Activated CD4-positive, alpha-beta T cell treated with anti-CD3 and anti-CD28 coated beads for 36 hours (primary cell): ENCODE measurements at places on chromosomes 3 and 15. TPM values are rescaled to one million over a fixed set of nuclear protein-coding genes. Genes with fewer than 3 reads are reported as not detected.
A peak's percentile ranks its signal among the peaks of the same experiment; 100 is the strongest.

The CTXN2 gene
- 0.05 TPM for total RNA-seq

The TMCO5A gene
- total RNA-seq = not detected

The TM4SF18 gene
- not detected for total RNA-seq

The IQCH gene
- total RNA-seq = 1.8 TPM

The GPR171 gene
- total RNA-seq = 84.9 TPM

The SLC28A2 gene
- total RNA-seq = not detected

The SPSB4 gene
- not detected for total RNA-seq

The A4GNT gene
- not detected for total RNA-seq

The NMNAT3 gene
- 5.9 TPM for total RNA-seq

The PSMD2 gene
- total RNA-seq = 207 TPM

- H3K27me3 ChIP-seq = no peaks in the 10 kb centered on the region
- no peaks in the 10 kb centered on the region for H3K36me3 ChIP-seq
- peaks cover 16% of the 10 kb centered on the region for H3K4me1 ChIP-seq
- peak overlapping the region; percentile 74 for H3K27ac ChIP-seq
- peak; percentile 72 for DNase-seq
- no peak overlapping the region for H3K4me3 ChIP-seq
Measured at GRCh38 chr15:25905140-25905539, 42.0 kb upstream of the ATP10A start.

DNA sequence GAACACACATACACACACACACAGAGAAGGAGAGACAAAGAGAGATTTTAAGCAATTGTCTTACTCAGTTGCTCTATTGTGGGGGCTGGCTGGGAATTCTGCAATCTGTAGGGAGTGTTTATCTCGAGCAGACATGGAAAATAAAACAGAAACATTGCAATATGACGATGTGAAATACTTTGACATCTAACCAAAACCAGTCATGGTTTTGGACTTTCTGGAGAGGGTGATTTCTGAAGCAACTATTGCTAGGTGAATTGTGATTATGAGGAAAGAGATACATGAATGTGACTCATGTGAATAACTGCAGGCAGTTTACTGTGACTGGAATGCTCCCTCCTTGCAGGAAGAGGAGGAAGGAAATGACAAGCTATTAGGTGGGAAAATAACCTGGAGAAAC lies 12.3 kb upstream of the PHLDB2 start:
- peaks cover 7% of the 10 kb centered on the region for H3K4me1 ChIP-seq
- no peak overlapping the region for H3K27ac ChIP-seq
- peaks cover 7% of the 10 kb centered on the region for H3K27me3 ChIP-seq
- H3K4me3 ChIP-seq = no peak overlapping the region
- no peaks in the 10 kb centered on the region for H3K36me3 ChIP-seq

GRCh38 chr3:59759298-59760031 lies 709.6 kb upstream of the CFAP20DC start:
- H3K36me3 ChIP-seq = no peaks in the 10 kb centered on the region
- H3K27me3 ChIP-seq = no peaks in the 10 kb centered on the region
- peak overlapping the region; percentile 10 for H3K27ac ChIP-seq
- peak; percentile 81 for DNase-seq

- no peaks in the 10 kb centered on the region for H3K27me3 ChIP-seq
- no peak for DNase-seq
- no peak overlapping the region for H3K27ac ChIP-seq
- H3K36me3 ChIP-seq = no peaks in the 10 kb centered on the region
- H3K4me3 ChIP-seq = no peak overlapping the region
Measured at GRCh38 chr15:95454403-95455262, 875.9 kb upstream of the NR2F2 start.

- H3K27me3 ChIP-seq = no peaks in the 10 kb centered on the region
- H3K27ac ChIP-seq = no peak overlapping the region
- no peaks in the 10 kb centered on the region for H3K36me3 ChIP-seq
- DNase-seq = no peak
- H3K4me1 ChIP-seq = peaks cover 7% of the 10 kb centered on the region
- H3K4me3 ChIP-seq = no peak overlapping the region
Measured at GRCh38 chr3:127079211-127079610, 96.3 kb downstream of the PLXNA1 start.

GRCh38 chr3:140994316-140994715 lies 52.7 kb downstream of the SLC25A36 start:
- H3K36me3 ChIP-seq = no peaks in the 10 kb centered on the region
- no peaks in the 10 kb centered on the region for H3K27me3 ChIP-seq
- H3K4me3 ChIP-seq = no peak overlapping the region
- no peaks in the 10 kb centered on the region for H3K4me1 ChIP-seq

DNA sequence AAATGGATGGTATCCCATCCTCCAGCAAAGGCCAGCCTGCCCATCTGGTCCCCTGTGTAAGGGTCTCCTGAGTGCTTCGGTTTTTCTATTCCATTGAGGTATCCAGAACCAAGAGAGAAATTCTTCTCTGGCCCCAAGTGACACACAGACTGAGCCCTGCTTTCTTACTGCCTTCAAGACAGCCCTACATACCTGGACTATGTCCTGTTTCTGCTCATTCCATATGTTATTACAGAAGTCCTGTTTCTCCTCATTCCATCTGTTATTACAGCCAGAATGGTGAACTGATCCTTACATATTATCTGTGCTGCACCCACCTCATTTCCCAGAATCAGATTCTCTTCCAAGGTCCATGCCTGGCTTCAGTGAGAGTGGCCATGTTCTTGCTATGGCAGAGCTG lies 115.2 kb downstream of the DCLK3 start:
- H3K4me1 ChIP-seq = no peaks in the 10 kb centered on the region
- H3K36me3 ChIP-seq = no peaks in the 10 kb centered on the region
- DNase-seq = no peak

GRCh38 chr3:59510576-59510975 lies 460.8 kb upstream of the CFAP20DC start:
- no peak overlapping the region for H3K4me3 ChIP-seq
- peaks cover 2% of the 10 kb centered on the region for H3K27me3 ChIP-seq
- H3K4me1 ChIP-seq = peaks cover 7% of the 10 kb centered on the region
- H3K27ac ChIP-seq = no peak overlapping the region
- DNase-seq = no peak
- H3K36me3 ChIP-seq = no peaks in the 10 kb centered on the region

- peak overlapping the region; percentile 30 for H3K27ac ChIP-seq
- no peak overlapping the region for H3K4me3 ChIP-seq
- no peaks in the 10 kb centered on the region for H3K27me3 ChIP-seq
- H3K36me3 ChIP-seq = peaks cover 32% of the 10 kb centered on the region
Measured at GRCh38 chr3:46932455-46933225, 43.9 kb downstream of the CCDC12 start.

GRCh38 chr3:127753898-127754410 lies 68.4 kb downstream of the MGLL start:
- DNase-seq = peak; percentile 24
- H3K4me1 ChIP-seq = peaks cover 29% of the 10 kb centered on the region
- H3K27me3 ChIP-seq = peaks cover 9% of the 10 kb centered on the region
- H3K36me3 ChIP-seq = no peaks in the 10 kb centered on the region
- no peak overlapping the region for H3K4me3 ChIP-seq
- no peak overlapping the region for H3K27ac ChIP-seq

- no peaks in the 10 kb centered on the region for H3K27me3 ChIP-seq
- DNase-seq = no peak
- no peaks in the 10 kb centered on the region for H3K36me3 ChIP-seq
- H3K27ac ChIP-seq = no peak overlapping the region
Measured at GRCh38 chr3:119098619-119099222, 47.2 kb upstream of the TEX55 start.

- H3K27me3 ChIP-seq = peaks cover 3% of the 10 kb centered on the region
- no peak overlapping the region for H3K4me3 ChIP-seq
- no peaks in the 10 kb centered on the region for H3K4me1 ChIP-seq
- H3K27ac ChIP-seq = no peak overlapping the region
- no peaks in the 10 kb centered on the region for H3K36me3 ChIP-seq
- no peak for DNase-seq
Measured at GRCh38 chr15:42071717-42072116, 22.6 kb downstream of the PLA2G4D start.

DNA sequence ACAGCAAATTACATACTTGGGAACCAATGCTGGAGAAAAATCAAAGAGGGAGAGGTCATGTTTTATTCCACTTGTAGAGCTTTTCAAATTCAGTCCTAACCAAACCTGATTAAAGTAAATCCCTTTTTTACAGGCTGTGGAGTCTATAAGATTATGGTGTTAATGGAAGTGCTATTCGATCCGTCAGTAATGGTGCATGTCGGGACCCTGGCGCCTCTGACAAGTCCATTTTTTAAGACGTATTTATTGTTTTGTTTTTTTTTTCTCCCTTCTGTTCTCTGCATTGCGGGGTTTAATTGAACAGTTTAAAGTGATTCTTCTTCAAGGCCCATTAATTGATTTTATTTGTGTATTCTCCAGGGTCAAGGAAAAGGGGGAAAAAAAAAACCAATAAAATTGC lies 725.9 kb downstream of the TUSC7 start:
- no peak overlapping the region for H3K27ac ChIP-seq
- DNase-seq = no peak

DNA sequence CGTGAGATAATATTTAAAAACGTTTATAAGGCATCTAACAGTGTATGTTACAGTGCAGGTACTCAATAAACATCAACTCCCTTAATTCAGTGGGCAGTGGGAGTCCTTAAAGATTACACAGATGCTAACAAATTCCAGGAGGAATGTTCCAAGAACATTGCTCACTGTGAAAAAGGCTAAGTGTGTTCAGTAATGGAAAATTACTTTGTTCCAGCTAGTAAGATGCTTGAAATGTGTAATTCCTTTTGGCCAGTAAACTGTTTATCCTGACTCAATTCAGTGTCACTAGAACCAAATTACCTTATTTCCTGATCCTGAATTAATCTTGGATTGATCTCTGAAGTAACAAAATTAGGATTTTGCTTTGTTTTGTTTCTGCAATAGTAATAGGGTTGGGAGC lies 54.2 kb upstream of the SEMA6D start:
- no peak overlapping the region for H3K27ac ChIP-seq
- no peaks in the 10 kb centered on the region for H3K4me1 ChIP-seq
- DNase-seq = no peak
- H3K36me3 ChIP-seq = no peaks in the 10 kb centered on the region
